Activated CD8-positive, alpha-beta T cell treated with anti-CD3 and anti-CD28 coated beads, Interleukin-2, amount 10 ng/mL, durations not matched to agents 7 days and 5 days (primary cell): ENCODE measurements at places on chromosomes 13 and 19. TPM values are rescaled to one million over a fixed set of nuclear protein-coding genes. Genes with fewer than 3 reads are reported as not detected.
A peak's percentile ranks its signal among the peaks of the same experiment; 100 is the strongest.

The TMEM59L gene
- not detected for total RNA-seq

The ZNF17 gene
- total RNA-seq, result 11.6 TPM

The MRPL34 gene
- total RNA-seq, result 126 TPM

The IFNL3 gene
- not detected for total RNA-seq

The SPRED3 gene
- total RNA-seq, result 0.90 TPM

DNA sequence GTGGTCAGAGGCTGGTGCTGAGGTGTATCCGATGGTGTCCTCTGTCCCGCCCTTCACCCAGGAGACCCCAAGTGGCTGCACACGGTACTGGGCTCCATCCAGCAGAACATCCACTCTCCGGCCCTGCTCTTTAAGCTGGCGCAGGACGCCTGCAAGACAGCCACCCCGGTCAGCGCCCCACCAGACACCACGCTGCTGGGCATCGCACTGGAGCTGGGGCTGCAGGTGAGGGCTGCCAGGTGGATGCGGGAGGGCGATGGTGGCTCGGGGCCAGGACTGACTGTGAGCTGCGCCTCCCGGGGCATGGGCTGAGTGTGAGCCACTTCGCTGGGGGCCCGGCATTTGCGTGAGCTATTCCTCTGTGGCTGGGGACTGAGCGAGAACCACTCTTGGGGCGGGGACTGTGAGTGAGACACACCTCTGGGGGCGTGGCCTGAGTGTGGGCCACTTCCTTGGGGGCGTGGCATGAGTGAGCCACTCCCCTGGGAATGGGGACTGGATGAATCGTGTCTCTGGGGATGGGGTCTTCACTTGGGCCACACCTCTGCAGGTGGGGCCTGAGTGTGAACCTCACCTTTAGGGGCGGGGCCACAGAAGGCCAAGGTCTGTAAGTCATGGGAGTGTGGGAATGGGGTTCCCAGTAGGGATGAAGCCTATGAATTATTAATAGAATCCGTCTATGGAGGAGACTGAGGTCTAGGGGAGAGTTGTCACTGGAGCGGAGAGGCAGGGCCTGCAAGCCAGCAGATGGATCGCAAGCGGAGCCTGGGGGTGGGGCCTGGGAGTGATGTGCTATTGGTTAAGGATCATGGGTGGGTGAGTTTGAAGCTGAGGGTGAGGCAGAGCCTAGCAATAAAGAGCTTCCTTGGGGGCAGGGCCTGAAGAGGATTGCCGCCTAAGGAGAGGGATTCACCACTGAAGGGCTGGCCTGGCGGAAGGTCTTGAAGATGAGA is 30.5 kb downstream of the ZSWIM4 start:
- H3K36me3 ChIP-seq, result peaks cover 27% of the 10 kb centered on the region
- DNase-seq, result no peak
- no peak overlapping the region for H3K4me3 ChIP-seq
- no peak overlapping the region for H3K27ac ChIP-seq
- H3K27me3 ChIP-seq, result no peaks in the 10 kb centered on the region

DNA sequence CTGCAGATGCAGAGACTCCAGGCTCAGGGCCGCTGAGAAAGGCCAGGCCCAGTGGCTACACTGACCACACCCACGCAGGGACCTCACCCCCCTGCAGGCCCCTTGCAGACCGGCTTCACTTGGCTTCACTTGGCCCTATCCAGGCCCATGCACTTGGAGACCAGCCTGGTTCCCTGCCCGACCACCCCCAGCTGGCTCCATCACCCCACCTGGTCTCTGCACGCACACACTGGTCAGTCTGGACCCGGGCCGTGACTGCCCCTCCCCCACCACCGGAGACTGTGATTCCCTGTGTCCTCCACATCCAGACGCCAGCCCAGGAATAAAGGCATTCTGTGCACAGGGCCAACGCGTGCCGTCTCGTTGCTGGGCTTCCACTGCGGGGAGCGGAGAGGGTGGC is 4.9 kb upstream of the EBI3 start:
- H3K27me3 ChIP-seq, result no peaks in the 10 kb centered on the region
- no peaks in the 10 kb centered on the region for H3K36me3 ChIP-seq
- H3K27ac ChIP-seq, result no peak overlapping the region
- H3K4me1 ChIP-seq, result no peaks in the 10 kb centered on the region
- DNase-seq, result no peak

DNA sequence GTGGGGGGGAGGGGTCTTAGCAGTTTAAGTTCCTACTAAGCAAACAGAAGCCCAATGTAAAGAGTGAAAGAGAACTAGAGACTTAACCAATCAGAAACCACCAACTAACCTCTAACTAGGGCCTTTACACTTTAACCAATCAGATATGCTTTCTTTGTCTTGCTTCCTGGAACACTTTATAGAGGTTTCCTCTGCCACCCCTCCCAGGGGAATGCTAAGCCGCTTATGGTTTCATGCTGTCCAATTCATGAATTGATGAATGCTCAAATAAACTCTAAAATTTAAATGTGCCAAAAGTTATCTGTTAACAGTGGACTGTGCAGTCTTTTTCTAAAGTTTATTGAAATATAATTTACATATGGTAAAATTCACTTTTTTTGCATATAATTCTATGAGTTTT is 33.9 kb upstream of the LATS2 start:
- no peak overlapping the region for H3K27ac ChIP-seq
- peaks cover 4% of the 10 kb centered on the region for H3K27me3 ChIP-seq
- no peak overlapping the region for H3K4me3 ChIP-seq
- DNase-seq, result no peak
- peaks cover 2% of the 10 kb centered on the region for H3K4me1 ChIP-seq

DNA sequence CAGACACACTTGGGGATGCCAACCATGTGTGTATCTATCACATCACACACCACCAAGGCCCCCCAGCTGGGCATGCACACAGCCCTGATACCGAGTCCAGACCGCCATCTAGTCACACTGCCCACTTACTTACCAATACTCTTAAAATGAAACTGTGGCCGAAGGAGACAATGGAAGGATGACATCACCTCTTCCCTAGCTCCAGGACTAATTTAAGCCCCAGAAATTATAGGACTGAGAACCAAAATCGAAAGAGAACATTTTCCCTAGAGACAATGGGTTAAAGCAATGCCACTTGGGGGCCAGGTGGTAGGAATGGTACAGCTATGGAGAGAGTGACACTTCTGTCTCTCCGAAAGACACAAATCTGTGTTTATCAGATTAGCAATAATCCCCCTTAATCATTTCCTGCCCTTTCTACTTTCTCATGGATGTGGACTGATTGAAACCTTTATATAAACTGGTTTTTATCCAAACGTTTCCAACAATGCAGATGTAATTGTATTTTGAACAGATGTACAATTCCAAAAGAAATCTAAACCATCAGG is 663 bp upstream of the GGACT start:
- DNase-seq, result no peak
- peaks cover 19% of the 10 kb centered on the region for H3K36me3 ChIP-seq
- H3K27me3 ChIP-seq, result no peaks in the 10 kb centered on the region
- peaks cover 58% of the 10 kb centered on the region for H3K4me1 ChIP-seq
- H3K27ac ChIP-seq, result peak overlapping the region; percentile 95

DNA sequence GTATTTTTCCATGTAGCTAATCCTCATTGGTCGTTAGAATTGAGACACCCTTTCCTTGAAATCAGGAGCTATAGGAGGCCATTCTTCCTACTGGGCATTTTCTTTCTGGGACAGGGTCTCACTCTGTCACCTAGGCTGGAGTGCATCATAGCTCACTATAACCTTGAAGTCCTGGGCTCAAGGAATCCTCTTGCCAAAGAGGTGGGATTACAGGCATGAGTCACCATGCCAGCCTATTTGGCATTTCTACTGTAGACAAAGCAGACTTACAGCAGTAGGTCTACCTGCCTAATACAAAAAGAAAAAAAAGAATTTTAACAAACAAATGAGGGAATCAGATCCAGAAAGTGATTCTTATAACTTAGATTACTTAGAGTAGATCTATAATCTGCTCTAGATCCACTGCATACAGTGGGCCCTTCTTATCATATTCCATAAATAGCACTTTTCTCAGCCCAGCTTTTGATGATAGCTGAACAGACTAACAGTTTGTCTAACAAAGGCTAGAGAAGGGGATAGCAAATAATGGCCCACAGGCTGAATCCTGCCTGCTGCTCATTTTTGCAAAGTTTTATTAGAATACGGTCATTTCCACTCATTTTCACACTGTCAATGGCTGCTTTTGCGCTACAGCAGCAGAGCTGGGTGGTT is 36.7 kb upstream of the USPL1 start:
- no peak for DNase-seq
- H3K27me3 ChIP-seq, result peaks cover 35% of the 10 kb centered on the region
- no peak overlapping the region for H3K4me3 ChIP-seq
- no peak overlapping the region for H3K27ac ChIP-seq

GRCh38 chr13:100597253-100597652 is 8.7 kb upstream of the GGACT start:
- H3K36me3 ChIP-seq, result peaks cover under 1% of the 10 kb centered on the region
- H3K27me3 ChIP-seq, result no peaks in the 10 kb centered on the region
- DNase-seq, result no peak
- no peak overlapping the region for H3K4me3 ChIP-seq

DNA sequence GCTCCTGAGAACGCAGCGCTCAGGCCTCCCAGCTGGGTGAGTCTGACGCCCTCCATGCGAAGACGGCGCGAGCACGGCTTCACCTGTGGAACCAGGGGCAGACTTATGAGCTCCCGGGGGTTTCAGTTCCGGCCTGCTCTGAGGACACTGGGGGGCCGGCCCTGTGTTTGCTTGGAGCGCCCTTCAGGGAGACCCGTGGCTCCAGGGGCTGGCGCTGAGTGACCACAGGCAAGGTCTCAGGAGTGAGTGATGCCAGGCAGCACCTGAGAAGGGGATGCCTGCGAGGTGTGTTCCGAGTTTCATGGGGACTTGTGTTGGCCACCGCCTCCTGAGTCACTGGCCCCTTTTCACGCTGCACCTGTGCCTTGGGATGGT is 4.5 kb downstream of the MCF2L start:
- H3K36me3 ChIP-seq, result no peaks in the 10 kb centered on the region
- no peak for DNase-seq
- no peak overlapping the region for H3K4me3 ChIP-seq
- H3K27ac ChIP-seq, result no peak overlapping the region
- peaks cover 18% of the 10 kb centered on the region for H3K27me3 ChIP-seq

GRCh38 chr19:46180701-46181387 is 32.8 kb downstream of the IGFL2 start:
- H3K4me1 ChIP-seq, result peaks cover 6% of the 10 kb centered on the region
- H3K4me3 ChIP-seq, result no peak overlapping the region
- no peak for DNase-seq
- H3K36me3 ChIP-seq, result no peaks in the 10 kb centered on the region
- peaks cover 27% of the 10 kb centered on the region for H3K27me3 ChIP-seq
